ENCODE measurements at places on chromosomes 11 and 22.

DNA sequence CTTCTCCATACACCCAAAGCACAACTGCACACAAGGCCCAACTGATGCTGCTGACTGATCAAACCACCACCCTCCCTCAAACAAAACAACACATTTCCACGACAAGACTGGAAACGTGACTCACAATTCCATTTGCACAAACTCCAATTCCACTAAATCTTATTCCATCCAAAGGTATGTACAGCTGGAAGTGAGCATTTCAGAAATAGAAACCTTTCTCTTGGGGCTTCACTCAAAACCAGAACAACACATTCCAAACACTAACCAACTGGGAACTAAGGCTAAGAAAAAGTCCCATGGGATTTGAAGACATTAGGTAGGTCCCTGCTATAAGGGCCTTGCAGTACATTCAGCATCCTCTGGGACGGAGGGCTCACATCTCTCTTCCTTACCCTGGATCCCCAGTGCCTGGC, 19.6 kb downstream of the MORC2 start:
- no peak for DNase-seq

DNA sequence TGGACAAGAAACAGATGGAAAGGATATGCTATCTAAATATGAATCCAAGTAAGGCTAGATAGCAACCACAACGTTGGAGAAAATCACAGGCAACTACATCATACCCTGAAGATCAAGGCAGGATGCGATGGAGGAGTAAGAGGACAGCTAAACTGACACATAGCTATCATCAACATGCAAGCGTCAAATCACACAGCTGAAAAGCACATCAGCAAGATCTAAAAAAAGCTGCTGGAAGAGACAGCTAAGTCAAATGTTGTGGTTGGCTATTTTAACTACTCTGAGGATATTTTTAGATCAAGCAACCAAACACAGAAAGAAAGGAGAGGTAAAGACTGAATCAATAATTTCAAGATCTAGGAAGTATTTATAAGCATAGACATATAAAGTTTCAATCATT, 466.9 kb downstream of the BRD1 start:
- DNase-seq, result no peak

DNA sequence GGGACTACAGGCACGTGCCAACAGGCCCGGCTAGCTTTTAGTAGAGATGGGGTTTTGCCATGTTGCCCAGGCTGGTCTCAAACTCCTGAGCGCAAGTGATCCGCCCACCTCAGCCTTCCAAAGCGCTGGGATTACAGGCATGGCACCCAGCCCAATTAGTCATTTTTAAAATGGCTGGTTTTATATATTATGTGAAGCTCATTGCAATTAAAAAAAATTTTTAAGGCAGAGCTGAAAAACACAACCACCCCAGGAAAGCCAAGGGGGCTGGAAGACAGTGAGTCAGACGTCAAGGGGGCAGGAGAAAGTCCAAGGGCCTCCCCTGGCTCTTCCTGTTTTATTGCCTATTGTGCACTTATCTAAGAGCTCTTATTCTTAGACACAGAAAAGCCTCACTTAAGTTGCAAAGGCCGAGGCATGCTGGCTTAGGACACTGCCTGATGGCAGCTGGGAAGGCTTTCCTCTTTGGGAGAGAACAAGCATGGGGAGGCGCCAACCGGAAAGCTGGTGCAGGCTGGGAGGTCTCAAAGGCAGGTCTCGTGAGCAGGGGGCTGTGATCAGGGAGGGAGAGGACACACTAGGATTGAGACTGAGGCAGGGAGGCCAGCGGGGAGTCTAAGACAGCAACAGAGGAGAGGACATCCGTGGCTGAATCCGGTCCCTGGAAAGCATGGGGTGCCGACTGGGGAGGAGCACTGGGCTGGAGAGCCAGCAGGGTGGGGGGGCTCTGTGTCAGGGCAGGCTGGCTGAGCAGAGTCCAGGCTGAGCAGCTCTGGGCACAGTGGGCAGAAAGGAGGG, 11.1 kb upstream of the OSM start:
- no peak for DNase-seq

DNA sequence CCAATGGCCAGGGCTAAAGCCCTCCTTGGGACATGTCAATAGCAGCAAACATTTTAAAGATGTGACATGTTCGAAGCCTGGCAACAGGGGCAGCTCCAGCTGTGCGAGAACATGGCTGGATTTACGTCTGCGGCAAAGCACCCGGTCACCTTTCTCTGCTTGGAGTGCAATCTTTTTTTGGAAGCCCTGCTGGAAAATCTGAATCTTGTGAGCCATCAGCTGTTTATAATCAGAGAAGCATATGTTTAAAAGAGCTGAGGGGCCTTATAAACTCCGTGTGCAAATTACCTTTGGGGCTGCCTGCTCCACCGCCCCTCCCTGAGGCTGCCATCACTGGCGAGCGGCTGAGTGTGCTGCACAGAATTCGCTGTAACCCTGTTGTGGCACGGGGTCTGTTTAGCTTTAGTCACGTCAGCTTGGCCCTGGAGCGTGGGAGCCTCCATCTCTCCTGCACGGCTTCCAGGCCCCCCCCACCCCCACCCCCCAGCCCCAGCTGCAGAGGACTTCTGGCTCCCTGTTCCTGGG, 9.0 kb upstream of the KCNQ1OT1 start:
- no peak for DNase-seq

GRCh38 chr11:117411736-117412135, 84.1 kb downstream of the CEP164 start:
- no peak for DNase-seq

DNA sequence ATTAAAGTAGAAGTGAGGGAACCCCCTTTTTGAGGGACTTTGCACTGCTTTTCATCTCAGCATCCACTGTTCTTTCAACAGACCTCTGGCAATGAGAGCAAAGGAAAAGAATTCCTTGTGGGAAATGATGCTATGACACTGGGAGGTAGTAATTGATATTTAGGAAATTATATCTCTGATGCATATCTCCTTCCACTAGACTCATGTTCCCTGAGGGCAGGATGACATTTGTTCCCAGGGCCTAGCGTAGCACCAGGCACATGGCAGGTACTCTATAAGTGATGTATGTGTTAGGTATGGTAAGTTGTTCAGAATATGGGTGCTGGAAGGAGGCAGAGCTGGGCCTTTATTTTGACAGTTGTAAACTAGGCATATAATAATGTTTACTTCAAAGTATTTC, 142.9 kb downstream of the CCDC81 start:
- DNase-seq, result no peak

DNA sequence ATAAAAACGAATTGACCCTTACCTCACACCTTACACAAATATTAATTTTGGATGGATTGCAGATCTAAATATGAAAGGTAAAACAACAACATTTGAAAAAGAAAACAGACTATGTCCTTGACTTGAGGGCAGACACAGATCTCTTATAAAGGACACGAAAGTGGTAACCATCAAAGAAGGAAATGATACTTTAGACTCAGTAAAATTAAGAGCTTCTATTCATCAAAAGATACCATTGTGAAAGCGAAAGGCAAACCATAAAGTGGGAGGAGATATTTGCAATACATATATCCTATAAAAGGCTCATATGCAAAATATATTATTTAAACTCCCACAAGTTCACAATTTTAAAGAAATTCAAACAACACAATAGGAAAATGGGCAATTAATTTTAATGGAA, 5.0 kb downstream of the HEPACAM start:
- DNase-seq, result no peak

GRCh38 chr11:46362156-46363030, 15.1 kb downstream of the DGKZ start:
- DNase-seq, result no peak

- DNase-seq, result no peak
Measured at GRCh38 chr22:38942702-38943101, 14.7 kb upstream of the APOBEC3A start.

GRCh38 chr11:69541001-69541285, 59.5 kb downstream of the LINC01488 start:
- DNase-seq, result no peak

GRCh38 chr11:126025822-126026221, 36.8 kb downstream of the CDON start:
- DNase-seq, result no peak

GRCh38 chr11:68295271-68295670, 17.1 kb upstream of the LRP5 start:
- no peak for DNase-seq

- no peak for DNase-seq
Measured at GRCh38 chr11:47394050-47394321, 14.4 kb upstream of the SLC39A13 start.
